Mesenchymal stem cell (in vitro differentiated cells and primary cell): ENCODE measurements at places on chromosomes 4 and X.
A peak's percentile ranks its signal among the peaks of the same experiment; 100 is the strongest.

- H3K4me3 ChIP-seq: no peak overlapping the region
- no peak overlapping the region for H3K27ac ChIP-seq
- DNase-seq: no peak
- no peaks in the 10 kb centered on the region for H3K27me3 ChIP-seq
- H3K36me3 ChIP-seq: no peaks in the 10 kb centered on the region
These were observed 6.2 kb upstream of the HPSE start for GRCh38 chr4:83340692-83341343.

DNA sequence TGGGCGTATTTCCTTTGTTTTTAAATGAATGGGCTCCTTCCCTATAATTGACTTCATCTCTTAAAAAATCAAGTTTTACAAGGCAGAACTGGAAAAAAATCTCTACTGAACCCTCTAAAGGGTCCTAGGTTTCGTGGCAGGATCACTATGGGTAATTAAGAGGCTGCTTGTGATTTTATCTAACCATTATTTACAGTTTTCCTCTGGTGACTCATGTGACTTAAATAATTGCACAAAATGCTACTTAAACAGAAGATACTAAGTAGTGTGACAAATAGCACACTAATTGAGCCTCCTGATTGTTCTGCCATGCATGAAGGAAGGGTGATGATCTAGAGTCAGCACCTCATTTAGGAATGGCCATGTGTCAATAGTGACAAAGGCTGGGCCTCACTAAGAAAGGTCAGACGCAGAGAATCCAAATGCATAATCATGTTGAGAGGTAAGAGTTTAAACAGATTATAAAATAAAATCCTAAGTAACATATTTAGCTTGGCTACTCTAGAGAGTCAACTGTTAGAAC, 35.5 kb downstream of the OFD1 start:
- no peak for DNase-seq
- H3K36me3 ChIP-seq: peaks cover 76% of the 10 kb centered on the region
- H3K27me3 ChIP-seq: peaks cover 7% of the 10 kb centered on the region
- H3K4me3 ChIP-seq: no peak overlapping the region
- no peaks in the 10 kb centered on the region for H3K4me1 ChIP-seq
- H3K27ac ChIP-seq: no peak overlapping the region

DNA sequence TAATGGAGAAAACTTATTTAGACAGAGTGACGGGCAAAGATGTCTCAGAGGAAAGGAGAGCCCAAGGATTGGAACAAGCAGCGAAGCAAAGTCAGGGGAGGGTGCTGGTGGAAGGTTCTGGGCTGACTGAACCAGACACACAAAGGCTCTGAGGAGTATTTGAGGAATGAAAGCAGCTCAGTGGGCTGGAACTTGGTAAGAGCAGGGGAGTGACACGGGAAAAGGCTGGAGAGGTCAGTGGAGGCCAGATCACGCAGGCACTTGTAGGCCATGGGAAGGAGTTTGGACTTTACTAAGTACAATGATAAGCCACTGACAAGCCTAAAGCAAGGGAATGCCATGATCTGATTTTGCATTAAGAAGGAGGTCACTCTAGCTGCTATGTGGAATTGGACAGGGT, 71.4 kb downstream of the TSC22D3 start:
- H3K27ac ChIP-seq: no peak overlapping the region
- peaks cover 4% of the 10 kb centered on the region for H3K4me1 ChIP-seq
- H3K27me3 ChIP-seq: peaks cover 65% of the 10 kb centered on the region
- H3K4me3 ChIP-seq: no peak overlapping the region
- no peaks in the 10 kb centered on the region for H3K36me3 ChIP-seq
- DNase-seq: no peak

GRCh38 chrX:96394598-96394997, 290.0 kb upstream of the DIAPH2 start:
- no peaks in the 10 kb centered on the region for H3K36me3 ChIP-seq
- no peak overlapping the region for H3K4me3 ChIP-seq
- DNase-seq: peak; percentile 47

DNA sequence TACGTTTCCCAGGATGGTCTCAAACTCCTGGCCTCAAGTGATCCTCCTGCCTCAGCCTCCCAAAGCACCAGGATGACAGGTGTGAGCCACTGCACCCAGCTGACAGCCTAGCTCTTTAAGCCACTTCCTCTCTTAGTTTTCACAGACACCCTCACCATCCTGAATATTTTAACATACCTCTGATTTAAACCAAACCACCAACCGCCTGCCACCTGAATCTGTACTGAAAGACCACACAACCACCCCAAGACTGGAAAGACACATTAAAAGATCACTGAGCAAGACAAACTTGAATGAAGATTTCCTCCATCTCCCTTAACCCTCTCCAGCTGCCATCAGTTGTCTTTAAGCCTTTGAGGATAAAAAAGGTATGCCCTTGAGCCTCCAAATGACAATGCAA, 110.6 kb downstream of the SH3KBP1 start:
- H3K36me3 ChIP-seq: no peaks in the 10 kb centered on the region
- H3K4me3 ChIP-seq: no peak overlapping the region
- H3K27me3 ChIP-seq: no peaks in the 10 kb centered on the region

DNA sequence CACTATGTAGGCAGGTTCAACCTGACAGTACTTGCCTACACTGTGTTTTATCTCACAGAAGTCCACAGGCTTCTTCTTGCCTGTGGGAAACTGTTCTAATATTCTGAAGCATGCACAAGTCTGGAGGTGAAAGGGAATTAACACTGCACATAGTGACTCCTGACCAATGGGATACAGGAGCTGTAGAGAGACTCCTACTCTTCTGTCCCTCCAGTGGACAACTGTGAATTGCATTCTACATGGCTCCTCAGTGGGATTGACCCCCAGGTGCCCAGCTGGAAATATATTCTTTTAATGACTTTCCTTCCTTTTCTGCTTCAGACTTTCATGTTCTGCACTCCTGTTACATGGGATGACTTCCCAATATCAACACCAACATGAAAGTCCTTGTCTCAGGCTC, 8.2 kb upstream of the YIPF6 start:
- DNase-seq: peak; percentile 45
- H3K36me3 ChIP-seq: no peaks in the 10 kb centered on the region
- H3K4me1 ChIP-seq: no peaks in the 10 kb centered on the region

DNA sequence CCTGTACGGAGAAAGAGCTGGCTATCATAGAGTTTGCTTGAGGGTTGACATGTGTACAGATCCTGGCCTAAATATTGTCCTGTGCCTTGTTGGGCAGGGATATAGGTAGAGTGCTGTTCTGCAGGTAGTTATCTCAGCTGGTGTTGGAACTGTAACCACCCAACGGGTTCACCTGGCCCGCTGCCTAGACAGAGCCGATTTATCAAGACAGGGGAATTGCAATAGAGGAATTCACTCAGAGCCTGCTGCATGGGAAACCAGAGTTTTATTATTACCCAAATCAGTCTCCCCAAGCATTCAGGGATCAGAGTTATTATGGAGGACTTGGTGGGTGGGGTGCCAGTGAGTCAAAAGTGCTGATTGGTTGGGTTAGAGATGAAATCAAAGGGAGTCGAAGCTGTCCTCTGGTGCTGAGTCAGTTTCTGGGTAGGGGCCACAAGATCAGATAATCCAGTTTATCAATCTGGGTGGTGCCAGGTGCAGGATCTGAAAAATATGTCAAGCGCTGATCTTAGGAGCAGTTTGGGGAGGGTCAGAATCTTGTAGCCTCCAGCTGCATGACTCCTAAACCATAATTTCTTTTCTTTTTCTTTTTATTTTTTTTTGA, 42.5 kb upstream of the XIAP start:
- H3K4me1 ChIP-seq: peaks cover 2% of the 10 kb centered on the region
- H3K36me3 ChIP-seq: no peaks in the 10 kb centered on the region
- H3K27ac ChIP-seq: no peak overlapping the region

DNA sequence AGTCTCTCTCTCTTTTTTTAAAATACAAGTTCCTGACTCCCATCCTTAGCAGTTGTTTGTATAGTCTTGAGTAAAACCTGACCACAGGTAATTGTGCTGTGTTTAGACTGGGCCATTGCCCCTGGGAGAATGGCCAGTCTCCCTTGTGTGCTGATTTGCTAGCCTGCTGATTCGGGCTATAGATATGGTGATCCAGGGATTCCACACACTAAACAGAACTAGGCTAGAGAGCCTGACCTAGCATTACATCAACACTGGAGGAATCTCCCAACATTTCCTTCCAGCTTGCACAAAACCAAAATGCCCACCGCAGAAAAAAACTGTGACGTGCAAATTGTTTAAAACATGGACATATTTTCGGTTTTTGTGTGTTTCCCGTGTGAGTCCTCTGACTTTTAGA, 5.1 kb downstream of the UPRT start:
- H3K4me1 ChIP-seq: no peaks in the 10 kb centered on the region
- no peak overlapping the region for H3K27ac ChIP-seq
- no peak overlapping the region for H3K4me3 ChIP-seq

- H3K36me3 ChIP-seq: no peaks in the 10 kb centered on the region
- no peak overlapping the region for H3K4me3 ChIP-seq
- no peak for DNase-seq
- no peaks in the 10 kb centered on the region for H3K4me1 ChIP-seq
- no peak overlapping the region for H3K27ac ChIP-seq
These were observed 36.9 kb downstream of the PARM1 start for GRCh38 chr4:74969507-74970474.

- no peak overlapping the region for H3K4me3 ChIP-seq
- peaks cover 1% of the 10 kb centered on the region for H3K4me1 ChIP-seq
- DNase-seq: no peak
- no peak overlapping the region for H3K27ac ChIP-seq
- H3K27me3 ChIP-seq: no peaks in the 10 kb centered on the region
- no peaks in the 10 kb centered on the region for H3K36me3 ChIP-seq
These were observed 18.9 kb upstream of the SEPTIN11 start for GRCh38 chr4:76930685-76931084.

DNA sequence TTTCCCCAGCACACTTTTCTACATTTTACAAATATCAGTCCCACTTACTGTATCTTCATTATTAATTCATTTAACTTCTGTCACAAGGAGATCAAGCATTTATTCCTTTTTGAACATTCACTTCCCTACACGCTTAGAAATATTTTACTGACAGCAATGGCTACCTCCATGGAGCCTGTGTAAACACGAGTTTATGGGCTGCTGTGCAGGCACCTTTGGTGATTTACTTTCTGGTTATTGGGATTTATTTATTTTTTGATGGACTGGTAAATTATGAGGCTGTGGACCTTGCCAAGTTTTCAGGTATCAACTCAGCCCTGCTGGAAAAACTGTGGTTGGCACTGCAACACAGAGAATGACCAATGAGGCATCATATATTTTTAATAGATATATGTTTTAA, 45.4 kb upstream of the PAQR3 start:
- no peak overlapping the region for H3K4me3 ChIP-seq
- DNase-seq: no peak
- H3K27ac ChIP-seq: no peak overlapping the region
- H3K36me3 ChIP-seq: no peaks in the 10 kb centered on the region
- H3K27me3 ChIP-seq: no peaks in the 10 kb centered on the region
- H3K4me1 ChIP-seq: no peaks in the 10 kb centered on the region

DNA sequence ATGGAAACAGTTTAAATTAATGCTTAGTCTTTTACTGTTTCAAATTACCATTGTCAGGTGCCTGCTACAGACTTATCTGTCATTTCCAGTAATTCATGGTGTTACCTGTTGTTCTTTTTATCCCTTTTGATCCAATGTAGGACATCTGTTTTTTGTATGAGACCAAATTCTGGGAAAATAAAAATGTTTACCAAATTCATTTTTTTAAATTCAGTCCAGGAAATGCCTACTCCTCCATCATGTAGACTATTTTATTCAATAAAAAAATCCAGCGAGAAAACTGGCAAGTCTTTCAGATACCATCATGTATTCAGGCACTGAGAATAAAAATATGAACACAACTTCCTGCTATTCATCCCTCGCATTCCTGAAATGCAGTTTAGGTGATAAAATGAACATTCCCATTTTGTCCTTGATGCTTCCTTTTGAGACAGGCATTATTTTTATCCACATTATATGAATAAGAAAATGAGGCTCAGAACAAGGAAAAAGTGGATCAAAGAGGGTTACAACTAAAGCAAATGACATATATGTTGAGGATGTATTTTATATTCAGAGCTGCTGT, 584.2 kb downstream of the SPRY1 start:
- peaks cover 3% of the 10 kb centered on the region for H3K4me1 ChIP-seq
- H3K27me3 ChIP-seq: no peaks in the 10 kb centered on the region
- H3K36me3 ChIP-seq: no peaks in the 10 kb centered on the region

GRCh38 chr4:140330311-140330900, 43.0 kb upstream of the SCOC start:
- no peaks in the 10 kb centered on the region for H3K4me1 ChIP-seq
- H3K4me3 ChIP-seq: no peak overlapping the region
- H3K27me3 ChIP-seq: no peaks in the 10 kb centered on the region
- peak; percentile 36 for DNase-seq
- no peak overlapping the region for H3K27ac ChIP-seq

- peak; percentile 53 for DNase-seq
- H3K4me3 ChIP-seq: no peak overlapping the region
- H3K27me3 ChIP-seq: no peaks in the 10 kb centered on the region
These were observed 13.2 kb upstream of the FAM3A start for GRCh38 chrX:154529206-154529612.

GRCh38 chrX:50097071-50097470, 103.7 kb downstream of the AKAP4 start:
- no peak overlapping the region for H3K4me3 ChIP-seq
- H3K27ac ChIP-seq: no peak overlapping the region
- DNase-seq: no peak

DNA sequence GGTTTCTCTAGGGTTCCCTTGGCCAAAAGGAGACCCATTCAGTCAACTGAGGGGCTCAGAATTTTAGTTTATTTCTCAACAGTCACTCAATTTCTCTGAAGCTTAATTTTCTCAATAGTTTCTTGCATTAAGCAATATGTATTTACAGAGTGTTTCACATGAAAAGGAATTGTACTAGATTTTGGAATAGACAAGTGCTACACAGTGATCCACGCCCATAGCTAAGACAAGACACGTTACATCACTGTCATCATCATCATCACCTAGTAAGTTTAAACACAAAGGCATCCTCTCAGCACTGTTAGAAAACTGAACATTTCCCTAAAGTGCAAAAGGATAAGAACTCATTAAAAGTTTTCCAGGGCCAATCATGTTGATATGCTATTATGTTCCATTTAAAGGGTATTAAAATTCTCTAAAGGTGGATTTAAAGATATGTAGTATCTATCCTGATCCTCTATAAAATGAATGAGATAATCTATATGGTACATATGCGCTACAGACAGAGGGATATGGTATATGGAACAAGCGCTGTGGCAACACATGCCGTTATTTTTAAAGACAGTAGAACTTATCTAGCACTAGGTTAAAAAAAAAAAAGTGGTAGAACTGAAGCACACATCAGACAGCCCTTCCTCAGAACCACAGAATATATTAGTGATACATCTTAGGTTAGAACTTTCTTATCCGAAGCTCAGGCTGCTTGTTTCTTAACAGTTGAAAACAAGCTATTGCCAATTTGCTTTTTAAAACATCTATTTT, 12.1 kb downstream of the PPA2 start:
- H3K4me1 ChIP-seq: no peaks in the 10 kb centered on the region
- H3K27me3 ChIP-seq: no peaks in the 10 kb centered on the region
- no peak for DNase-seq
- no peak overlapping the region for H3K27ac ChIP-seq

DNA sequence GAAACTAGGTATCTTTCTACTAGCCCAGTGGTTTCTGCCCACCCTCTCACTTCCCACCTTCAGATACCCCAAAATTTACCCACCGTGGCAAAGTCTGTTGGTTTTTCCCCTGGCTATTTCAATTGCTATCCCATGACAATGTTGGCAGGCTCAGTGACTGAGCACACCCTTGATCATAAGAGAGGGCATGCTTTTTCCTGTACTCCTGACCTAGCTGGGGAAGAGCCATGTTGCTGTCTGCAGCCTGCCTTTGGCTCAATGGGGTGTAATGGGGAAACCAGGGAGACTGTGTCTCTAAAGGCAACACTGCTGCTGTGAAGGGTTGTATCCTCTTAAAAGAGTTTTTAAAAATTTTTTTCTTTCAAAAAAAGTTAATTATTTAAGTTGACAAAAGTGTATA, 90.4 kb upstream of the CITED1 start:
- no peaks in the 10 kb centered on the region for H3K36me3 ChIP-seq
- no peak overlapping the region for H3K27ac ChIP-seq
- no peak overlapping the region for H3K4me3 ChIP-seq
- H3K27me3 ChIP-seq: peaks cover 29% of the 10 kb centered on the region
- H3K4me1 ChIP-seq: no peaks in the 10 kb centered on the region
